ENCODE measurements at places on chromosomes 16 and 17.

- no peak for DNase-seq
These were observed 879 bp downstream of the SOCS1 start for GRCh38 chr16:11254913-11255736.

DNA sequence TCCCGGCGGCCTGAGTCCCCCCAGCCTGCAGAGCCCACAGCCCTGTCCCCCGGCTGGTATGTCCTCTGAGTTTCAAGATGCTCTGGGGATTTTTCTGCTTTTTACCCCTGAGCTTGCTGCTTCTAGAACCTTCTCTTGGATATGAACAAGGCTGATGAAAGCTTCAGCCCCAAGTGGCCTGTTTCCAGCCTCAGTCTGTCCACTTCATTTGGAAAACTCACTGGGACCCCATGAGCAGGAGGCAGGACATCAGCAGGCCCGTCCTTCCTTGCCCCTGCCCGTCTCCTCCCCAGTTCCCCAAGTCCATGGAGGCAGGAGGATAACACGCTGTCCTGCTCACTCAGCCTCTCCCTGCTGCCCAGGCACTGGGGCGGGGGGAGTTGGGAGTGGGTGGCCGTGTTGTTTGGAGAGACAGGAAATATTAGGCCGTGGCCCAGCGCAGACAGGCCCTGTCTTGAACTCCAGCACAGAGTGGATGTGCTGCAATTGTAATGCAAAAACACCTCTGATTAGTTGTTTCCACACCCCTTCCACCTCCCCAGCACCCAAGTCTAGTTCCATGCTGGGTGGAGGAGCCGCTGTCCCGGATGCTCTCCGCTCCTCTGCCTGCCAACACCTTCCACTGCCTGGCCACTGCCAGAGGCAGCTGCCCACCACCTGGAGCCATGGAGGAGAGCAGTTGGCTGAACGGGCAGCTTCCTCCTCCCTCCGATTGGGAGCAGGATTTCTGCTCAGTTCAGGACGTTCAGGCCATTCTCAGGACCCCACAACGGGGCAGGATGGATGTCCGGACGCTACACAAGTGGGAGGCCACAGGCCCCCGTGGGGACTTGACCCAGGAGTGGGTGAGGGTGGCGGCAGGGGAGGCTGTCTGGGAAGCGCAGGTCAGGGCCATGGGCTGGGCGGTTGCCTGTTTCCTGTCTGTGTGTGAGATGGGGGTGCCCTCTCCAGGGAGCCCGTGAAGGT lies 216.9 kb upstream of the GSE1 start:
- no peak for DNase-seq

- DNase-seq = no peak
These were observed 3.6 kb downstream of the MYO1C start for GRCh38 chr17:1488826-1489270.

DNA sequence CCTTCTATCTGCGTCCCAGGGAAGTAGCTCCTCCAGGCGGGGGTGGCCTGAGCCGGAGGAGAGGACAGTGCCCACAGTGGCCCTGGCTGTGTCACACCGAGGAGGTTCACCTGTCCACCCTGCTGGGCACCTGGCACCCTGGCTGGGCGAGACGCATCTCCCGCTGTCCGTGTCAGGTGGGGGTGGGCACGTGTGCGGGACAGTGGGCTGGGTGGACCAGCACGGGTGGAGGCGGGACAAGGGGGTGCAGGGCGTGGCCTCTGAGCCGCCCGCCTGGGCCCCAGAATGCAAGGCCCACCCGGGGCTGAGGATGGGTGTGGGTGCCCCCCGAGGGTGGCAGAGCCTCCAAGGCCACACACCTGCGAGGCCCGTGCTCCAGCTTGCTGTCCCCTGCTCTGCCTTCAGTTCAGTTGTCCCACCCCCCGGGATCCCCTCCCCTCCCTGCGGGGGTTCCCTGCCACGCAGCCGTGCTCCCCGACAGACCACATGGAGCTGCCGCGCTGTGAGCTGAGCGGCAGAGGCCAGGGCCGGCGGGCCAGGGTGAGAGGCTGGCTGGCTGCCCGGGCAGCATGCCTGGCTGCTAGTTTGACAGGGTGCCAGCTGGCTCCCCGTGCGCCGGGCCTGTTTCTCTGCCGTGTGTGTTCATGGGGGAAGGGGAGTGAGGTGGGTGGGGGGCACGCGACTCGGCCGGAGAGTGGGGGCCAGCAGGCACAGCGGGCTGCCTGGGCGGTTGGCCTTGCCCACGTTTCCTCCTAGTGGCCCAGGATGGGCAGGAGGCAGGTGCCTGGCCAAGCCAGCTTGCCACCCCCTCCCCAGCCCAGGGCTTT lies 33.9 kb downstream of the BAHCC1 start:
- DNase-seq = no peak

DNA sequence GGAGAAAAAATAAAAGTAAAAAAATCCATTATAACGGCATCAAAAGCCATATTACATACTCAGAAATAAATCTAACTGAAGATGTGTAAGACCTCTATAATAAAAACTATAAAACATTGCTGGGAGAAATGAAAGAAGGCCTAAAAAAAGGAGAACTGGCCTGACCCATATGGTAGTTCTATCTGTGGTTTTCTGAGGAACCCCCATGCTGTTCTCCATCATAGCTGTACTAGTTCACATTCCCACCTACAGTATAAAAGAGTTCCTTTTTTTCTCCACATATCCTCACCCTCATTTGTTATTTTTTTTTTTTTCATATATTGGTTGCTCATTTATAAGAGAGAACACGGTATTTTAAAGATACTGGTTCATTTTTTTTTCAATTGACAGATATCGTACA lies 191.8 kb downstream of the STX8 start:
- no peak for DNase-seq

GRCh38 chr16:54363766-54364165 lies 77.2 kb upstream of the IRX3 start:
- DNase-seq = no peak

- DNase-seq = no peak
These were observed 20.1 kb upstream of the KRT19 start for GRCh38 chr17:41547921-41548843.

- no peak for DNase-seq
These were observed 1.9 kb upstream of the FGF11 start for GRCh38 chr17:7437369-7437863.

GRCh38 chr17:58375811-58376210 lies 23.8 kb upstream of the SUPT4H1 start:
- no peak for DNase-seq

DNA sequence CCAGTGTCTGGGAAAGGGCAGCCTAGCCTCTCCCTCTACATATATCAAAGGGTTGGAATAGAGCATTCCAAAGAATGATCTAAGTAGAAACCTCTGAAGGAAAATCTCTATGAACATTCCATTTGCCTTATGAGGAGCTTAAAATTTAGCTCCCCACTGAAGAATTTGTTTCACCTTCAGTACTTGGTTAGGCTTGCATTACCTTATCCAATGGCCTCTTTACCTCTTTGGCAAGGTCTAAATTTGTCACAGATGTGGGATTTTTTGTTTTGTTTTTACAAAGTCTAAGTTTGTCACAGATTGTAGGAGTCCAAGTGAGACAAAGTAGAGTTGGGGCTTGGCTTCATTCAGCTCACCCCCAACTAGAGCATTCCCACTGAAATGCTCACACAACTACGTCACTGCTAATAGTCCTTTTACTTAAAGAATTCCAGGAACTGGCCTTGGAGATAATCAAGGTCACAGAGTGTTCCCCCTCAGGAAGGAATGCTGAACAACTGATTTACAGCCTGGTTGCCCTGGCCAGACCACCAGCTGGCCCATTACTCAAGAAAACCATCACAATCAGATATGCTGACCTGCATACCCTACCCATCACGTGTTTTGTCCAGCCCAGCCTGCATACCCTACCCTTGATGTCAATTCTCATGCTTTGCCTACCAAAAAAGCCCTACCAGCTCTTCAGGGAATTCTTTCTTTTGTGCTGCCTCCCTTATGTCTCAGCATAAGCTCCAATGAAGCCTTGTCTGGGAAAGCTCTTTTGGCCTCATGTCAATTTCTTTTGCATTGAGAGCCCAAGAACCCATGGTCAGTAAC lies 26.5 kb upstream of the PPM1D start:
- no peak for DNase-seq

DNA sequence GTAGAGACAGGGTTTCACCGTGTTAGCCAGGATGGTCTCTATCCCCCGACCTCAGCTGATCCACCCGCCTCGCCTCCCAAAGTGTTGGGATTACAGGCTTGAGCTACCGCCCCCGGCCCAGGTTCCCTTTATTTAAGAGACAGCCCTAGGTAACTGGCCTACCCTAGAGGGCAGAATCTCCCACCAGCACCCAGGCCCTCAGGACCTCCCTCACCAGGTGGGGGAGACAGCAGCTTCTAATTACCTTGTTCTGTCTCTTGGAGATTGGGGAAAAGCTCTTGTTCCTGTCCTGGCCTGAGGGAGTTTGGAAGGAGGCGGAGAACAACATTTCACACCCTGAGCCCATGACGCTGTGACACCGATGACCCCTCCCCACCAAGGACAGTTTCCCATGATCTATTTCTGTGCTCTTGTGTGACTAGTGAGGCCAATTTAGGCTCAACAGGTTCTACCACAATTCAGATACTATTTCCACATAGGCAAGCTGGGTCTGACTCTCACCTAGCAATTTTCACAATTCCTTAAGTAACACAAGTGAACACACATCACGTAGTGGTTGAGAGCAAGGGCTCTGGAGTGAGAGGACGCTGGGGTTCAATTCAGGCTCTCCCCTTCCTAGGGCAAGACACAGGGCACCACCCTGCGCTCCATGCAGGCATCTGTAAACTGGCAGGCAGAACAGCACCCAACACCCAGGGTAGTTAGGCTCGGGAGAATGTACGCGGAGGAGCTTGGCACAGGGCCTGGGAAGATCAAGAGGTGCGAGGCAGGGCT lies 20.4 kb downstream of the HDAC5 start:
- no peak for DNase-seq

- no peak for DNase-seq
These were observed 315.1 kb upstream of the EEF2KMT start for GRCh38 chr16:5412731-5413130.

DNA sequence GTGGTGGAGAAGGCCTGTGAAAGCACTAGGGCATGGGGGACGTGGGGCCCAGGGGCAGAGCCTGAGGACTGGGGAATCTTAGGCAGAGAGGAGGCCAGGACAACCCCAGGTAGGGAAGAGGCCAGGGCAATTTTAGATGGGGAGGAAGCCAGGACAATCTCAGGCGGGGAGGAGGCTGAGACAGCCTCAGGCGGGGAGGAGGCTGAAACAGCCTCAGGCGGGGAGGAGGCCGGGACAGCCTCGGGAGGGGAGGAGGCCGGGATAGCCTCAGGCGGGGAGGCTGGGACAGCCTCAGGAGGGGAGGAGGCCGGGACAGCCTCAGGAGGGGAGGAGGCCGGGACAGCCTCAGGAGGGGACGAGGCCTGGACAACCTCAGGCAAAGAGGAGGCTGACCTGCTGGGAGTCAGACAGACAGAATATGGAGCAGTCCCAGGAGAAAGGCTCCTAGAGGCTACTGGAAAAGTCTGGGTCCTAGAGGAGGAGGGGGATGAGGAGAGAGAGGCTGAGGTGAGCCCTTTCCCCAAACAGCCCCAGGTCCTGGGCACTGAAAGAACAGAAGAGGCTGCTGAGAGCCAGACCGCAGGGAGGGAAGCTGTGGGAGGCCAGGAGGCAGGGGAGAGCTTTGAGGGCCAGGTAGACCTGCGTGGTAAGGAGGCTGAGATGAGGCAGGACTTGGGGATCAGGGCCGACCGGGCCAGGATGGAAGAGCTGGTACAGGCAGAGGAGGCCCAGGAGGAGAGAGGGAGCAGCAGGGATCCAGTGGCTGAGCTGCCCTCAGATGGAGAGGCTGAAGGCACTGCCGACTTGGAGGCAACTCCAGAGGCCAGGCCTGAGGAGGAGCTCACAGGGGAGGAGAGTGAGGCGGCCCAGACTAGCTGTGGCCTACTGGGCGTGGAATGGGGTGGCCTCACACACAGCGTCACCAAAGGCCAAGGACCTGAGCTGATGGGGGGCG lies 1.6 kb downstream of the APOBR start:
- no peak for DNase-seq

- DNase-seq = no peak
These were observed 470 bp downstream of the DCUN1D3 start for GRCh38 chr16:20899477-20900298.

GRCh38 chr17:80166446-80166845 lies 3.4 kb upstream of the CARD14 start:
- no peak for DNase-seq

- DNase-seq = no peak
These were observed 806 bp downstream of the TBX21 start for GRCh38 chr17:47733674-47734410.

DNA sequence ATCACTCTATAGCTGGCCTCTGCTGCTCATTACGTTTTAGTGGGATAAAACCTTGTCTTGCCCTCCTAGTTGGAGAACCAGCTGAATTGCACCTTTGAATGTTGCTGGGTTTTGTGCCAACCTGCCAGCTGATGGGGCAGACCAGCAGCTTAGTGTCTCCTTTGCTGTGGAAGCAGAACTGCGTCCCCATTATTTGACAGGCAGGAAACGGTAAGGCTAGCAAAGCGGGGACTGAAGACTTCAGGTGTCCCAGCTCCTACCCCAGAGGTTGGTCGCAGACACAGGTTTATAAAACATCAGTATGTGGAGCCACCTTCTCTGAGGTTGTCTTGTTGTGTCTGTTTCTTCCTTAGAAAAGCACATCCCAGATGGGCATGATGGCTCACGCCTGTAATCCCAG lies 158.1 kb downstream of the PRKCA start:
- DNase-seq = no peak

GRCh38 chr16:12171206-12171605 lies 194.7 kb downstream of the SNX29 start:
- DNase-seq = no peak

DNA sequence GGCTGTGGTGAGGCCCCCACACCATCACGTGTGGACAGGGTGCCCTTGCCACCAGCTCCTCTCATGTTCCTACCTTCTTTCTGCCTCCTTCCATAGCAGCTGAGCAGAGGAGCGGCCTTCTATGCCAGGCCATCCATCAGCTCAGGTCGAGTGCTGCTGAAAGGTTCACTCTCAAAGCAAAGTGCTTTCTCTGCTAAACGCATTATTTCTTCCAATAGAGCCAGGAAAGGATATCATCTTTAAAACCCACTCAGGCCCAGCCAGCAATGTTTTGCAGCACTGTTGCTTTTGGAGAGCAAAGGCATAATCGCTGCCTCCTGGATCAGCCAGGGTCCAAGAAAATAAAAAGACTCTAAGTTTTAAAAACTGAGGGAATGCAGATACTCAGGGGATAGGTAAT lies 54.9 kb upstream of the GPRC5B start:
- no peak for DNase-seq

Data from esophagus squamous epithelium (tissue), 5 donors.